ENCODE measurements at places on chromosomes 1 and 21. TPM values are rescaled to one million over a fixed set of nuclear protein-coding genes. Genes with fewer than 3 reads are reported as not detected.

TRIM46 gene
- polyA plus RNA-seq: 0.16 TPM

NPHS2 gene
- polyA plus RNA-seq: not detected

LGR6 gene
- polyA plus RNA-seq: 0.28 TPM

KRTAP11-1 gene
- not detected for polyA plus RNA-seq

RNU1-3 gene
- not detected for polyA plus RNA-seq

CFH gene
- polyA plus RNA-seq: 31.3 TPM

HSPB7 gene
- polyA plus RNA-seq: 60.6 TPM

TFB2M gene
- polyA plus RNA-seq: 8.8 TPM

WLS gene
- 20.1 TPM for polyA plus RNA-seq

FAM43B gene
- 1.5 TPM for polyA plus RNA-seq

RIPPLY3 gene
- polyA plus RNA-seq: not detected

AIRE gene
- not detected for polyA plus RNA-seq

ADCY10 gene
- polyA plus RNA-seq: 0.18 TPM

FAM72B gene
- polyA plus RNA-seq: 0.30 TPM

INKA2 gene
- 0.66 TPM for polyA plus RNA-seq

KCNC4 gene
- polyA plus RNA-seq: 4.3 TPM

GRIK3 gene
- 0.10 TPM for polyA plus RNA-seq

ZNF436 gene
- 7.4 TPM for polyA plus RNA-seq

TTF2 gene
- 2.2 TPM for polyA plus RNA-seq

EDN2 gene
- not detected for polyA plus RNA-seq

CSMD2 gene
- 0.21 TPM for polyA plus RNA-seq

CRP gene
- 0.07 TPM for polyA plus RNA-seq

REG4 gene
- 0.12 TPM for polyA plus RNA-seq

LRRC47 gene
- 21.4 TPM for polyA plus RNA-seq

FAM151A gene
- 0.85 TPM for polyA plus RNA-seq

SLX9 gene
- 43.6 TPM for polyA plus RNA-seq

RIMS3 gene
- polyA plus RNA-seq: 0.36 TPM

UMODL1 gene
- polyA plus RNA-seq: not detected

IPP gene
- 5.3 TPM for polyA plus RNA-seq

PUM1 gene
- polyA plus RNA-seq: 31.0 TPM

CYP4Z1 gene
- polyA plus RNA-seq: 0.51 TPM

PMF1 gene
- polyA plus RNA-seq: 32.3 TPM

SPATA1 gene
- not detected for polyA plus RNA-seq

OPTC gene
- not detected for polyA plus RNA-seq

UBXN10 gene
- polyA plus RNA-seq: 0.68 TPM

LDLRAD1 gene
- polyA plus RNA-seq: not detected

APCS gene
- polyA plus RNA-seq: not detected

SV2A gene
- 0.33 TPM for polyA plus RNA-seq

ARHGAP30 gene
- polyA plus RNA-seq: 2.3 TPM

CLK2 gene
- 37.9 TPM for polyA plus RNA-seq

ESRRG gene
- 0.56 TPM for polyA plus RNA-seq

WDR64 gene
- not detected for polyA plus RNA-seq

TRIM17 gene
- polyA plus RNA-seq: 0.21 TPM

MPZ gene
- 3.5 TPM for polyA plus RNA-seq

LCE2B gene
- not detected for polyA plus RNA-seq

PTAFR gene
- 3.0 TPM for polyA plus RNA-seq

F13B gene
- not detected for polyA plus RNA-seq

CFAP57 gene
- 0.07 TPM for polyA plus RNA-seq

Measured in adipose tissue (tissue), 3 donors.